T1000 (cell line): ENCODE measurements at places on chromosomes 7 and 10.

- no peak for DNase-seq
Measured at GRCh38 chr10:86071145-86071544, 295.4 kb downstream of the GRID1 start.

DNA sequence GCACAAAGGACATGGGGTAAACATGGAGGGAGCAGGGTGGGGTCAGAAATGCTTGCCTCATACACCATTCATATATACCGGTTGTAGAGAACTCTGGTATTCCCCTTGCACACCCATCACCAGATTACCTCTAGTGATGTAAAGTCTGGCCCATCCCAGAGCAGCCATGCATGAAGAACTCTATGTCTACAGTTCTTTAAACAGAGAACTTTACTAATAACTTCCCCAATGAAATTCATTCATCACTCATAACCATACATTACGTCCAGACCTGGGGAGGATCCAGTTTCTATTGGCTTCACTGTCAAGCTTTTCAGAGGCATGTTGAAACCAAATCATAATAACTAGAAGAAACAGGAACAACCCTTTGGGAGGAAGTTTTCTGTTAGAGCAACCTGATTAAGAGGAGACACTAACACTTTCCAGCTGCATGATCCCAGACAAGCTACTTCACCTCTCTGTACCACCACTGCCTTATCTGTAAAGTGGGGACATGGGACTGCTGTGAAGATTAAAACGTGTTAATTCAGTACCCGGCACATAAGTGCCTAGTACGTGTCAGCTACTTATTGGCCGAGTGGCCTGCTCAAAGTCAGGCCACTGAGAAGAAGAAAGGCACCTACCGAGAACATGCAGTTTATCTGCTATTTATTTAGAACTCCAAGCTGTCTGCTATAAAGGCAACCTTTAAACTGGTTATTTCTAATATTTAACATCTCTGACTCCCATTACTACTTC, 59.7 kb downstream of the IGF2BP3 start:
- DNase-seq, result no peak

DNA sequence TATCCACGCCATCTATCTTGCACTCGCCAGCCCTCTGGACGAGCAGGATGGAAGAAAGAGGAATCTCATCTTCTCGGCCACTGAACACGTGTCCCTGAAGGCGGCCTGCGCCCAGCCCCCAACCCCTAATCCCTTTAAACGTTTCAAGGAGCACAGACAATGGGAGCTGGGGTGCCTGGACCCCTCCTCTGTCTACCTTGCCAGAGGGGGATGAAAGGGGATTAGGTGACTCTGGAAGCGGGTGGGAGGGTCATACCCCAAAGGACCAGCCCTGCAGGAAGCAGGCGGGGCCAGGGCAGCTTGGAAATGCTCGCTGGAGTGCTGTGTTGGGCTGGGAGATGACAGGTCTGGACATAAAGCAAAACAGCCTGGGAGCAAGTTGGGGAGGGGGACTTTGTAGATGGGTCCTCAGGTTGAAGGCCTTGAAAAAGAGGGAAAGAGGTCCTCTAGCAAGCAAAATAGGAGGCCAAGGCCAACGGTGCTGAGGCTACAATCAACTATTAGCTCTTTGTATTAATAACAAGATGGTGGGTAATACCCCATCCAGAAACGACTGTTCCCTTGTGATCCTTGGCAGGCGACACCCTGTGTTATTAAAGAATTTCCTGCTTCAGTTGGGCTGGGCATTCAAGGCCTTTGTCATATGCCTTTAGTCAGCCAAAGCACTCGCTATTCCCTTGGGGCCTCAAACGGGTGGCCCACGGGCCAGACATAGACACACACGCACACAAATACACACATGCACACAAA, 126.5 kb upstream of the UNC5B start:
- no peak for DNase-seq

DNA sequence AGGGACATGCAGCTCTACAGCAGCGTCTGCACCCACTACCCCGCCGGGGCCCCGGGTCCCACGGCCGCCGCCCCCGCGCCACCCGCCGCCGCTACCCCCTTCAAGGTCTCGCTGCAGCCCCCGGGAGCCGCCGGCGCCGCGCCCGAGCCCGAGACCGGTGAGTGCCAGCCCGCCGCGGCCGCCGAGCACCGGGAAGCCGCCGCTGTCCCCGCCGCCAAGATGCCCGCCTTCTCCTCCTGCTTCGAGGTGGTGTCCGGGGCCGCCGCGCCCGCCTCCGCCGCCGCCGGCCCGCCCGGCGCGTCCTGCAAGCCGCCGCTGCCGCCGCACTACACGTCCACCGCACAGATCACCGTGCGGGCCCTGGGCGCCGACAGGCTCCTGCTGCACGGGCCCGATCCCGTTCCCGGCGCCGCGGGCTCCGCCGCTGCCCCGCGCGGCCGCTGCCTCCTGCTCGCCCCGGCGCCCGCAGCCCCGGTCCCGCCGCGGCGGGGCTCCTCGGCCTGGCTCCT, 631 bp downstream of the OTUD1 start:
- no peak for DNase-seq

- DNase-seq, result no peak
Measured at GRCh38 chr10:15881542-15881941, 21.2 kb upstream of the MINDY3 start.

DNA sequence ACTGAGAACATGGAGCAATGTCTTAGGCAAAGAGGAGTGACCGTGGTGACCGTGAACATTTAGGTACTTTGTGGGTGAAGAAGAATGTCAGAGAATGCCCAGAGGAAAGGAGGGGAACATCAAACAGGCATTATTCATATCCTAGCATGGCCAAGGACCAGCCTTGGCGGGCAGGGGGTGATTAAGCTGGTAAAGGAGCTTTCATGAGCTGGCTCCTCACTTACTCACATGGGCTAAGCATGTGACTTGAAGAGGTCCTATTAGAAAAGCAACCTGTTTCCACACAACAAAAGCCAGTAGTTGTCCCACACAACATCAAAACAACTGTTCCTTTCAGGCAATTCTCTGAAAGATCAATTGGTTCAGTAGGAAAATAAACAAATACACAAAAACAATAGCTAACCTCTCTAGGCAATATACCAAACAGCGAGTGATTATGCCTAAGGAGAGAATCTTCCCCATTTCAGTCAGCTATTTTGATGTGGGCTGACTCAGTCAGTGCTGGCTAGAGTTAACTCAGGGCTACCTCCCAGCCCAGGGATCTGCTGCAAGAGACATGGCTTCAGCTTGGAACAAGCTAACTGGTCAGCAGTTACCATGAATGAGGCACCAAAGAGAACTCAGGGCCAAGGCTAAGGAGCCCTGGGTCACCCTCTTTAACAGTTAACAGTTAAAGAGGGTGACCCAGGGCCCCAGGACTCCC, 283.5 kb downstream of the ARHGAP12 start:
- no peak for DNase-seq

DNA sequence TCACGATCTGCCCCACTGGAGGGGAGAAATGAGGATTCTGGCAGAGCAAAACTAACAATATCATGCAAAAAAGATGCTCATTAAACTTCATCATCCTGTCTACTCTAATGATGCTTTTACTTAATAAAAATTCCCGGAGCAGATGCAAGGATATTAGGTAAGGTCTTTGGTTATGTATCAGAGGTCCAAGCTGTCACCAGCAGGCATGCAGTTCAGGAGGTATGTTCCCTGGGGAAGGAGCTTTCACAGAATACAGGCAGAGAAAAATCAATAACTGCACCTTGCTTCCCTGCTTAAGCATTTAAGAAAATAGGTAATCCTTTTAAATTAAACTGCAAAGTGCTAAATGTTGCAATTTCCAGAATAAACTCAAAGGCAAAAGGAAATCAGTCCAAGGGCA, 81.6 kb upstream of the C1QL3 start:
- DNase-seq, result no peak

DNA sequence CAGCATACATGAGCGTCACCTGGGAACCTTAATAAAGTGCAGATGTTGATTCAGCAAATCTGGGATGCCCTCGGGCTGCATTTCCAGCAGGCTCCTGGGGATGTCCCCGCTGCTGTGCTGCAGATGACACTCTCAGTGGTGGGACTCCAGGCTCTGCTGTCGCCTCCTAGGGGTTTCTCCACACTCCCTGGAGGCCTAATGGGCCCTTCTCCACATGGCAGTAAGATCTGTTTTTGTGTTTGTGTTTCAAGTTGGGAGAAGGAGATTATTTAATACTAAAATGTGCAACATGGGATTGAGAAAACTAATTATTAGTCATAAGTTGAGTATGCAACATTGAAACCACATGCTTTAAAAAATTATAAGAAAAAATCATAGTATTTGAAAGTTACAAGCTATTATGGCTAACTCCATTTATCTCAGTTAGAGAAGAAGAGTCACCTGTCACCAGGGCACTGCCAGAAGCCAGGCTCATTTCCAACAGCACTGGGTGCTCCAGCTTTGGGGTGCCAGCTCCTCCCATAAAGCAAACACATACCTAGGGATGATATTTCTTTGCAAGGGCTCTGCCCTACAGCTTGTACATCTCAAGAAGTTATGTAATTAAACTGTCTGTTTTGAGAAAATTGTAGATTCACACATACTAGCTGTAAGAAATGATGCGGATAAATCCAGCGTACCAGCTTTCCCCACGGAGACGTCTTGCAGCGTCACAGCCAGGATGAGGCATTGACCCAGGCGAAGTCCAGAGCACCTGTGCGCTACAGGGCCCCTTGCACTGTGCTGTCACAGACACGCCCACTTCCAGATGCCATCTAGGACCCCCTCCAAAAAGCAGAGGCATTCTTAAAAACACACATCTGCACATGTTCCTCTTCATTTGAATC, 106.4 kb downstream of the EGFR start:
- DNase-seq, result no peak

DNA sequence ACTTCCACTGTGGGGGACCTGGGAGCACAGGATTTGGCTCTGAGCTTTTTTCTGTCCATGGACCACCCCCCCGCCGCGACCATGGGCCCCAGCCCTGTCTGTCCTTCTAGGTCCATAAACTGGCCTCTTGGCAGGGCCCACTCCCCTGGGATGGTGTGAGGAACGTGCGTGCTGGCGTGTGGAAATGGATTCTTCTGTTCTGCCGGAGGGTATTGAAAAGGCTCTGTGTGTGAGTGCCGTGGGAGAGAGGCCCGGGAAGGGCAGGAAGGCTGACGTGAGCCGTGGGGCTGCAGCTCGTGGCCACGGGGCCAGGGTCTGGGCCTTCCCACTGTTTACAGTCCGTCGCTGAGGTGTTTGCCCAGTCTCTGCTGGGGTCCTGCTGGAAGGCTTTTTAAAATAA, 123.7 kb downstream of the GRK5 start:
- no peak for DNase-seq
